Inflammatory macrophage treated with lipopolysaccharide for 4 hours (primary cell): ENCODE measurements at places on chromosomes 7 and 10.

DNA sequence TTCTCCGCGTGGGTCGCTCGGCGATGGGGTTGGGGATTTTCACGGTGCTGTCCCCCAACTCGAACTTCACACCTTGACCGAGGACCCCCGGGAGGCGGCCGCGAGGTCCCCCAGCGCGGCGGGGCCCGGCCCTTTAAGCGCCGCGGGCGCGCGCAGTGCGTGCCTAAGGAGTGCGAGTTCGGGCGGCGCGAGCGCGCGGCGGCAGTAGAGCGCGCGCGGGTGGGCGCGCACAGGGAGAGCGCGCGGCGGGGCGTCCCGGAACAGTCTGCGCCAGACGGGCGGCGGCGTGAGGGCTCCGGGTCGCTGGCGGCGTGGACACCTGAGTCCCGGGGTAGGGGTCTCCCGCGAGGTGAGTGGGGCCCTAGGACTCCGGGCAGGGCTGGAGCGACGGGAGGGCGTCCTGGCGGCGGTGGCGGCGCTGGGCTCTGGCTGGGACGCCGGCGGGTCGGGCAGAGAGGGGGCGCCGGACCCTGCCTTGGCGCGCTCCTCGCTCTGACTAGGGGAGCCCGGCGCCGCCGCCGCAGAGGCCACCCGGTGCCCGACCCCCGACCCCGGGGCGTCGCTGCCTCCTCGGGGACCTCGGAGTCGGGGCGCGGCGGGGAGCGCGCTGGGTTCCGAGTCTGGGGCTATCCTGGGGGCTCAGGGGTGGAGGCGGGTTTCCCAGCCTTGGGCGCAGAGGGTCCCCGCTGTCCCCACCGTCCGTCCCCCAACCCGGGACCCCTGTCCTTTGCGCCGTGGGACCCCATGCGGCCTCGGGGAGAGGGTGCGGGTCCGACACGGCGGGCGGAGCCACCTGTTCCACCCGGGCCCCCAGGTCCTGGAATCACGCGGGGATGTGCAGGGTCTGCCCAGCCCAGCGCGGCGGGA is at the start of gene PROSER2:
PROSER2 (plus strand) TSS at position 235 of the 867 bp plus-strand sequence. CDS start 28,722 bp downstream, outside the sequence.
- peak; percentile 63 for DNase-seq

GRCh38 chr7:46133751-46134150 is 212.7 kb upstream of the IGFBP3 start:
- DNase-seq: no peak

GRCh38 chr7:34385384-34385783 is 272.6 kb upstream of the NPSR1 start:
- DNase-seq: no peak

GRCh38 chr7:103121641-103122040 is 27.3 kb downstream of the NAPEPLD start:
- no peak for DNase-seq

DNA sequence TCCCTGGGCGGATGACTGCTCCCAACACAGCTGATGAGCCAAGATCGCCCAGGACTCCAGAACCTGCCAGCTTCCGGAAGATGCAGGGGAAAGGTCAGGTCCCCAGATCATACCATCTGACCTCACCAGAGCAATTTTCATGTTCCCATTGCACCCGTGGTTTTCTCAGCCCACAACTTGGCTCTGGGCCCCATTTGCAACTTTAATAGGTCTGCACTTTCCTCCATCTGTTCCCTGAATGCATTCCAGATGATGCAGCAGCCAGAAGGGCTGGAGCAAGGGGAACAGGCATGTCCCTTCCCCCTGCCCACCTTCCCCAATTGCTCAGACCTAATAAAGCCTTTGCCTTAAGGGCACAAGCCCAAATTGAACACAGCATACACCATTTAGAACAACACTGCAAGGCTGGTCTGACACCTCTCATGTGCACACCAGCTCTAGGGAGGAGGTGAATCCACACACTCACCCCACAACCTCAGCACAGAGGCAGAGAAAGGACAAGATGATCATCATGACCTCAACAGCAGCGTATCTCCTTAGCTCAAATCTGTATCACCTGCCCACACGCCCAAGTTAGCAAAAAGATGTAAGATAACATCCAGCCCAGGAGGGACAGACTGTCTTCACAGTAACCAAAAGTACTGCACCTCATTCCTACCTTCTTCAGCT is 87.5 kb downstream of the PLXNA4 start:
- DNase-seq: no peak
